ENCODE measurements at places on chromosomes 7 and 10.

DNA sequence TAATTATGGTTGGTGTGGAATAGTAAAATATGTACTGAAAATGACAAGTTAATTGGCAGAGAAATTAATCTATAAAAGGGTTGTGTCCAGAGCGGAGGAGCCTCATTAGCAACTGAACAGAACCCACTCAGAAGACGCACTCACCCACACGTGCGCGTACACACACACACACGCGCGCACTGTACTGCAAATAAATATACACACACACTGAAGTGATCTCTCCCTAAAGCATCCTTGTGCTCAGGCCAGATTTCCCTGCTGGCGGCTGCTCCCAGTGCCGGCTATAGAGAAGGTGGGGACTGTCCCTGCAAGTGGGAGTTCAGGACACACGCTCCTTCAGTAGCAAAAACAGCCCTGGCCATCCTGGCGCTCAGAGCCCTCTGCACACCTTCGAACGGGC, 85.2 kb downstream of the CHST15 start:
- no peak for DNase-seq

- no peak for DNase-seq
Observed at GRCh38 chr10:52423369-52423768, 109.3 kb downstream of the DKK1 start.

GRCh38 chr10:86017841-86018734, 348.5 kb downstream of the GRID1 start:
- no peak for DNase-seq

DNA sequence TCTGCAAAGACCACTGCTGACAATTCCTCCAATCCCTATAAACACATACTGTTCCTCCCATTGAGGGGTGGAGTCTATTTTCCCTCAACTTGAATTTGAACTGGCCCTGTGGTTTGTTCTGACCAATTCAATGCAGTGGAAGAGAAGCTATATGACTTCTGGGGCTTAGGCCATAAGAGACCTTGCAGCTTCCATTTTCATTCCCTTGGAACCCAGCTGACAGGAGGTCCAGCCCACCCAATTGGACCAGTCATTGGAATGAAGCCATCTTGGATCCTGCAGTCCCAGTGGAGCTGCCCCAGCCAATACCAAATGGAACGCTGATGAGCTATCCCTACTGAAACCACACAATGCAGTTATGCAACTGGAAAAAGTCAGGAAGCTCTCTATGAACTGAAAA, 8.9 kb upstream of the TMED4 start:
- no peak for DNase-seq

DNA sequence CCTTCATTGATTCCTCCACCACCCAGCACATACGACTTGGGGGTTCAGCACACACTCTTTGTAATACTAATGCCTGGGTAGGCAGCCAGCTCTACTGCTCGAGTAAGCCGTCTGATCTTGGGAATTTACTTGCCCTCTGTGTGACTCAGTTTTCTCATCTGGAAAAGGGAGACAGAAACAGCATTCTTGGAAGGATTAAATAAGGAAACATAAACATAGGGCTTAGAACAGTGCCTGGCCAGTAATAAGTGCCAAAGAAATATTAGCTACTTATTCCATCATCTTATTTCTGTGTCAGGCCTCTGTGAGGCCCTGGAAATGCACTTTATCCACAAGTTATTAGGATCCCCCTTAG, 130.1 kb downstream of the TNS3 start:
- no peak for DNase-seq

DNA sequence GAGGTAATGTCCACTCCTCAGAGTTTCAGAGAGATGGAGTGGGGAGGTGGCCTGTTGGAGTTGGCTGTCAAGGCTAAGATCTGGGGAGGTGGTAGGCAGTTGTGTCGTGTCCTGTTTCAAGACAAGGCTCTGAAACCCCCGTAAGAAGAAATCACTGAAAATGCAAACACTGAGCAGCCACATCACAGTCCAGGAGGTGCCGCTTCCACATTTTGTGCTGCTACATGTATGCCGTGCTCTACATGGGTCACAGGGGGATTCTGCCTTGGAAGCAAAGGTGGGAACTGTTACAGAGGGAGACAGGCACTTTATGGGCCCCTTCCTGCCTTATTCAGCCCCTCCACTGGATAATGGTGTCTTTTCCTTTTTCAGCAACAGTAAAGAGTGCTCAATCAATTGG, 11.9 kb downstream of the WDR91 start:
- no peak for DNase-seq

GRCh38 chr7:130990178-130990832, 256.3 kb upstream of the KLF14 start:
- DNase-seq, result no peak

GRCh38 chr7:136865777-136866176, 2.7 kb upstream of the CHRM2 start:
- no peak for DNase-seq

DNA sequence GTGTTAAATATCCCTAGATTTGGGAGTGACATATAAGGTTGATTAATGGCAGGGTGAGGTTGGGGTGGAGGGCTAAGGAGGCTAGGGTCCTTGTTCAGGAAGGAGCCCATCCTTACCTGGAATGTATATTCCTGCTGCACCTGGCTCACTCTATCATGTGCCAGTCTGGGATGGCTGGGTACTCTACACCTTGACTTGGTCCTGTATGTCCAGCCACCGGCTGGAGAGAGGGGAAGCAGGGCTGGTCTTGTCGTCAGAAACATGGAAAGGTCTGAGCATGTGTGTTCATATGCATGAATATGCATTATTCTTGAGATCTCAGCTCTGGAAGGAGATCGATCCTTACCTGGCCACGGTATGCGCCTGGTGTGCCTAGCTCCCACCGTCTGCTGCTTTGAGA, 33.2 kb downstream of the TMEM270 start:
- DNase-seq, result no peak

DNA sequence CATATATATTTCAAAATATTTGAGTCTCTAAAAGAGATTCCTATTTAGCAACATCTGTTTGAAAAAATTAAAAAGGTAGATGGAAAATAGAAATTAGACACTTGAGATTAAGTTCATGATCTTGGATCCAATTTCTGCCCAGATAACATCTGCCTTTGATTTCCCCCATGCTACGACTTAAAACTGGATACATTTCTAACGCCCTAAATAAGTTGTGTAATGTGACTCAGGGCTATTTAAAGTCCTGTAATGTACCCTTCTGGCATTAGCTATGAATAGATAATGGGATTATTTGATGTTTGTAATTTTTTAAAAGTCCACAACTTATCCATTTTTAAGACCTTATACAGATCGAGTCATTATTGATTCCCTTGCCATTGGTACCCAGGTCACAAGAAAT, 23.4 kb downstream of the CFAP43 start:
- no peak for DNase-seq

- DNase-seq, result no peak
Observed at GRCh38 chr7:110964775-110965174, 126.2 kb upstream of the LRRN3 start.

DNA sequence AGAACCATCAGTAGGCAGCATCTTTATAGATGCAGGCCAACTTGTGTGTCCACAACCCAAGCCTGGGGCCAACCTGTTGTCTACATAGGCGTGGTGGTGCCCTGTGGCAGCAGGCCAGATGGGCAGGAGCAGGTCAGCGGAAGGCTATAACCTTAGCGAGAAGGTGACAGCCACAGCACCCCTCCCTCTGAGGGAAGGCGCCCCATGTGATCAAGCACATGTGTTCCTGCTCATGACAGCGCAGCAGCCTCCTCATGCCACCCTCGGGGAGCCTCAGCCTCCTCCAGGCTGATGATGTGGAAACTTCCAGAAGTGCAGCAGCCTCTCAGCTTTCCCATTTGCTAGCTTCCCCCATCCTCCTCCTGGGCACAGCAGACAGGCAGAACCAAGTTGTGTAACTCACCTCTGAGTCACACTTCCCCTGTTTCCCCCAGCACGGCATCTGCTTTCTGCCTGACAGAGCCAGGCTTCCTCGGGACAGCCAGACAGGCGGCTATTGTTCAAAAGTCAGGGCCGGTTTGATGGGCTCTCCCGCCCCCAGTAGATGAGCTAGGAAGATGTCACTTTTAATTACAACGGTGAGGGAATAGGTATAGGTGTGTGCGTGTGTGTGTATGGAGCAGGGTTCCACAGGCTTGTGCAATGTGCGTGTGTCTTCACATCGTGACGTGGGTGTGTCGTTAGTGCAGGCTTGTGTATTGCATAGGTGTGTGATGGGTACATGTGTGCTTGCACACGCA, 312.0 kb upstream of the ZMIZ1 start:
- DNase-seq, result peak; percentile 37
